A375 (cell line): ENCODE measurements at places on chromosomes 2 and 18. TPM values are rescaled to one million over a fixed set of nuclear protein-coding genes. Genes with fewer than 3 reads are reported as not detected.

The C18orf54 gene
- 3.9 and 4.0 TPM in 2 replicates for total RNA-seq

The ANKRD30B gene
- total RNA-seq, result 0.23 and 1.4 TPM in 2 replicates

The GPATCH11 gene
- 6.9 and 7.2 TPM in 2 replicates for total RNA-seq

The KCNJ3 gene
- 0.04 TPM in 1 of 2 replicates, not detected in the other for total RNA-seq

The ACADL gene
- 0.08 and 0.23 TPM in 2 replicates for total RNA-seq

The KCMF1 gene
- total RNA-seq, result 36.6 and 51.5 TPM in 2 replicates

The UPP2 gene
- total RNA-seq, result not detected in 2 replicates

The MRPL30 gene
- 37.0 and 37.9 TPM in 2 replicates for total RNA-seq

The TTC21B gene
- 11.6 and 18.2 TPM in 2 replicates for total RNA-seq

The SERPINB4 gene
- total RNA-seq, result not detected in 2 replicates

The ACMSD gene
- not detected in 2 replicates for total RNA-seq

The KCNIP3 gene
- 1.5 and 2.7 TPM in 2 replicates for total RNA-seq

The GTF3C2 gene
- total RNA-seq, result 55.7 and 61.9 TPM in 2 replicates

The LIMS4 gene
- total RNA-seq, result 0.19 and 0.90 TPM in 2 replicates
